ENCODE measurements at places on chromosomes 2 and 18.

GRCh38 chr2:100141906-100142305 lies 484 bp downstream of the AFF3 start:
- DNase-seq, result no peak

GRCh38 chr2:224180810-224181209 lies 141.7 kb upstream of the SERPINE2 start:
- no peak for DNase-seq

- DNase-seq, result peak; percentile 21
Measured at GRCh38 chr2:85516653-85517389, 22.1 kb upstream of the MAT2A start.

GRCh38 chr2:131535526-131535925 lies 7.8 kb downstream of the CCDC74A start:
- DNase-seq, result no peak

- DNase-seq, result no peak
Measured at GRCh38 chr2:20351555-20352229, 1.0 kb upstream of the PUM2 start.

- DNase-seq, result no peak
Measured at GRCh38 chr2:105660489-105660888, 84.2 kb upstream of the NCK2 start.

- DNase-seq, result no peak
Measured at GRCh38 chr2:211823886-211824479, 714.6 kb downstream of the ERBB4 start.

- DNase-seq, result no peak
Measured at GRCh38 chr2:31312898-31313297, 78.9 kb downstream of the EHD3 start.

DNA sequence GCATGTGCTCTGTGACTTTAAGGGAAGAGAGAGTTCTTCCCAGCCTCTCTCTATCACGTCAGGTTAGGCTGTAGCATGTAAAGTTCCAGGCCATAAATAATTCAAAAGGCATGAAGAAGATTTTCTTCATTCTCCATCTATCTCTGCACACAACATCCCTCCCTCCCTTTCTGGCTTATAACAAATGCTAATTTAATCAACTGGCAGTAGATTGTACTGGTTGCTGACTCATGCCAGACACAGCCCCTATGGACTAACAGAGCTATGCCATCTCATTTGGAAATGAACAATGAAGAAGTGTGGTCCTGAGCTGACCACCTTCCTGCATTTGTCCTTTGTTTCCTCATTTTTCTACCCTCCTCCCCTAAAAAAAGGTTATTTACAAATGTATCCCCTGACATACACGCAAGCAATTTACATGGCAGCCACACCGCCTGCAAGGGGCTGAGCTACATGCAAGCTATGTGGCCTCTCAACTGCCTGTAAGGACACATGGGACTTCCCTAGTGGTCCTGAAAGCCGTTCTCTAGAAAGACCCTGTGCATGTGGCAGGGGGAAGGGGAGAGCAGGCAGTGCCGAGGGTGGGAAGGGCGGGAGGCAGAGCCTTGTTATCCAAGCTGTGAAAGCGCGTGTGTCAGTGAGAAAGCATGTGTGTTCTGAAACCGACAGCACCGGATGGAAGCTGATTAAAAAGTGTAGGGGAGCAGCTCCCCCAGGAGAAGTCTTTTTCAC lies 90.9 kb upstream of the KLF7 start:
- DNase-seq, result peak; percentile 44

DNA sequence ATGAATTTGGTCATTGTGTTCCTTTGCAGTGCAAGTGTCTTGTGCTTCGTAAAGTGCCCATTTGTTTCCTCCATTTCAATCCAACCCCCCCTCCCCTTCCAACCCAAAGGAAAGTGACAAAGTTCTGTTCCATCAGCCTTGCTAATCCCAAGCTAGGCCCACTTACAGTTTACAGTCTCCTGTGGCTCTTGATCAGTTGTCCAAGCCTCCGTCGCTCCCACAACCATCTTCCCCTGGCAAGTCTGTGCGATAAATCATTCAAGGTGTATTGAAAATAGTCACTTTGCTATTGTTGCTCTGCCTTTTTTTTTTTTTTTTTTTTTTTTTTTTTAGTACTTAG lies 6.5 kb downstream of the POU3F3 start:
- DNase-seq, result no peak

GRCh38 chr2:152542337-152542994 lies 174.8 kb downstream of the PRPF40A start:
- no peak for DNase-seq

- DNase-seq, result no peak
Measured at GRCh38 chr2:181334158-181334826, 122.9 kb upstream of the ITGA4 start.

GRCh38 chr18:71079606-71080005 lies 790.8 kb downstream of the SOCS6 start:
- no peak for DNase-seq

- DNase-seq, result no peak
Measured at GRCh38 chr2:120779781-120780283, 44.2 kb downstream of the GLI2 start.

GRCh38 chr2:150267651-150268415 lies 219.6 kb downstream of the RND3 start:
- DNase-seq, result no peak

GRCh38 chr2:189047171-189047888 lies 73.2 kb downstream of the COL3A1 start:
- no peak for DNase-seq

- no peak for DNase-seq
Measured at GRCh38 chr2:221060376-221060775, 511.7 kb downstream of the EPHA4 start.

GRCh38 chr2:100437751-100438150 lies 20.3 kb upstream of the CHST10 start:
- DNase-seq, result no peak

DNA sequence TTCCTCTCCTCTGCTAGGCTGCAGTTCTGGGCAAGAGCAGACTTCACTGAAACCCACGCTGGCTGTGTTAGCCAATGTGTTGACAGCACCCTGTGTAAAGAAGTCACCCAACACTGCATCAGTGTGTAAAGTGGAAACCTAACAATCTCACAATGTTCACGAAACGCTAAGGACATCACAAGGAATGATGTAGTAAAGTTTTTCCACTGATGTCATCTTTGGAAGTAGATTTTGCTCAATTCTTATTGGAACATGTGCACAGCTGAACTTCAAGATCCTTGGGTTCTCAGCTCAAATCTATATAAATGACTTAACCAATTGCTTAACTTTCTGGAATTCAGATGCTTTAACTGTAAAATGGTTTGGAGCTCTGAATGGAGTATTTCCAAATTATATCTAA lies 1112.5 kb downstream of the TSN start:
- no peak for DNase-seq

GRCh38 chr2:240248721-240249422 lies 108.4 kb upstream of the OTOS start:
- DNase-seq, result no peak

DNA sequence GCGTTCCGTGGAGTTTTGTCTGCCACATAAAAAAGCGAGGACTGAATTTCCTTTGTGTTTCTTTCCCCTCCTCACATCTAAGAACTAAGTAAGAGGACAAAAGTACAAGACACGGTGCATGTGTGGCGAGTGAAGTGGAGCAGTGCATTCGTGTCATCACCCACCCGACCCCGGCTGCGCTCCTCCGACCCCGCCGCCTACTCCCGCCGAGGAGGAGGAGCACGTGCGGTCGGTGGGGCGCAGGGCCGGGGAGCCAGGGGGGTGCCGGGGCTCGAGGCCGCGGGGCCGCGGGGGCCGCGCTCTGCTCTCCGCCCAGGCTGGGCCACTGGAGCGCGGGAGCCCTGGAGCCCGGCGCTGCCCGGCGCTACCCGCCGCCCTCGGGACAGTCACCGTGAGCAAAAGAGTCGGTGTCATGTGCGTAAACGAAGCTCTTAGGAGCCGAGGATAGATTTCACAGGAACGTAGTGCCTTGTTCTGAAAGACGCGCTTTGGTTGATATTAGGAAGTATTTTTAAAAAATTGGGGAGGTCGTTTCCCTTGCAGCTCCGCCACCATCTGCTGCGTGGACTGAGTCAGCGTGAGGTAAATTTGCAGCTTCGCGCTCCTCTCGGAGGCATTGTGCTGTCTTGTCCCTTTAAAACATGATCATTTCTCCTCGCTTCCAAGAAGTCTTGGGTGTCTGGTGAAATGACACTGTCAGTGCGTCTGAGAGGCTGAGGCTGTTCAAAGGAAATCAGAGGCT lies 11.0 kb downstream of the TBR1 start:
- no peak for DNase-seq

GRCh38 chr2:121949271-121949670 lies 193.8 kb downstream of the TSN start:
- DNase-seq, result no peak

- DNase-seq, result no peak
Measured at GRCh38 chr2:240589850-240590525, 3.5 kb downstream of the CAPN10 start.

GRCh38 chr2:210503001-210503623 lies 26.6 kb upstream of the LANCL1 start:
- DNase-seq, result peak; percentile 51

DNA sequence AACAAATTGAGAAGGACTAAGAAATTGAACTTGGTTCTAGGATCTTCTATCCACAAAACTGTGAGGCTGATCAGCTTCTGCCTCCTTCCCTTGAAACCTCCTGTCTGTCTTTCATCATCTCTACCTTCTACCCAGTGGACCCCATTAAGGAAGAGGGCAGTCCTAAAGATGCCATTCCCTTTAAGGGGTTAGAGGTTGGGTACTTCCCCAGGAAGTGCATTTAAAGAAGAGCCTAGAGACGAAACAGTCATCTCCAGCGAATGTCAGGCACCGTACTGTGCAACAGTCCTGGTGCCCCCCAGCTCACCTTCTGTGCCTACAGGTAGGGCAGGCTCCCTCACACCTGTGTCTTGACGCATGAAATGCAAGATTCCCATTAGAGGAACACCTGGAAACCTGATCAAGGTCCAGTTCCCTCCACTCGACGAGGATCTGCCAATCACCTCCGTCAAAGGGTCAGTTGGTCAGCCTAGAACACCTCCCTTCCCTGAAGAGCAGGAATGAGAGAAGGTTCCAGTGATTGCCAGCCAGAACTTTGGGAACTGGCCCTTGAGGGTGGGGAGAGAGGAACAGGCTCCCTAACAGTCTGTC lies 20.9 kb downstream of the LOXHD1 start:
- no peak for DNase-seq

DNA sequence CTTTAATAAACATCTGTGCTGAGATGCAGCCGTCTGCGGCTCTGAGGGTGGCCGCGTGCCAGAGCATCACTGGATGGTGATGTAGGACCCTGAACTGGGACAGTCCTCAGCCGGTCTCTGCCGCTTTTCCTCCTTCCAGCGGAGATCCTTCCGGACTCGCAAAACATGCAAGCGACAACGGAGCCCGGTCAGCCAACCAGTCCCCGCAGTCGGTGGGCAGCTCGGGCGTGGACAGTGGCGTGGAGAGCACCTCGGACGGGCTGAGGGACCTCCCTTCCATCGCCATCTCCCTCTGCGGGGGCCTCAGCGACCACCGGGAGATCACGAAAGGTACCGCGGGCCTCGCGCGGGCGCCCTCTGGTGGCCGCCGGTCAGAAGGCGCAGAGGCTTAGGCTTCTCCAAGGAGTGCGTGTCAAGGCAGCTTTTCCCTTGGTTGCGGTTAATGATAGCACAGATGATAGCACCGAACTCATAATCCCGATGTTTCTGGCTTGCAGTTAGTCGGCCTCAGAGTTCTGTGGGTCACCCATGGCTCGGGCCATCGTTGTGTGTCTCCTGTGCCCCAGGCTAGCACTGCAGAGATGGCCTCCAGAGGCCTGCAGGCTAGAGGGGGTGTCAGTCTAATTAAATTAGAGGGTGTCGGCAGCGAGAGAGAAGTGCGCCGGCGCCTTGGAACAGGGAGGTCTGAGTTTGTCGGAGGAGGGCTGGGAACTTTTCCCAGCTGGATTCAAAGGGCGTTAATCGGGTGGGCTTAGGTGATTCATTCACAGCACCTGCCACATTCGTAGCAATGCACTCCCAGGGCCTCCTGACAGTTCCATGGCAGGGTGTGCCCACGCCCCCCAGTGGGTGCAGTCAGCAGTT lies 38.5 kb downstream of the LPIN1 start:
- peak; percentile 21 for DNase-seq

DNA sequence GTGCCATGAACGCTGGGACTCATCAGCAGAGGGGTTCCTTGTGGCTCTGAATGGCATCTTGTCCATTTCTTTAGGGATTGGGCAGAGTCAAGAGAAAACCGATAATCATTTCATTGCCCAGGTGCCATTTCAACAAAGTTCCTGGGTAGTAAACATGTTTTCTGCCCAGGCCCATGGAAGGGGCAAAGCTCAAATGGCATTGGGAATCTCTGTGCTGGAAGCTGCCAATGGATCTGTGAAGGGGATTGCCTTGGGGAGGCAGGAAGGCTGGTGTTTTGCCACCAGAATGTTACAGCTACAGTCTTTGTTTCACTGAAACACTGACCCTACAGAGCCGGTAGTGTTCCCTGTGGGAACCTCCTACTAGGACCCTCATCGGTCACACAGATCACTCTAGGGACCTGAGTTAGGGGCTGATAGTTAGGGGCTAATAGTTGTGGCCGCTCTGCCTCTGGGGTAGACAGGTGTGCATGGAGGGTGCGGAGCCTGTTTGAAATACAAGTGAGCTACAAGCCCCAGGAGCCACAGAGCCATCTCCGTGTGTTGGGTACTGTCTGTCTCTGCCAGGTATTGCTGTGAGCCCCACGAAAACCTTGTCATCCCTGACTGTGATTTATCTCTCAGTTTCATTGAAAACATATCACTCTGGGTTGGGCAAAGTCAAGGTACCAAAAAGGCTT lies 224.4 kb upstream of the COPS8 start:
- DNase-seq, result no peak

DNA sequence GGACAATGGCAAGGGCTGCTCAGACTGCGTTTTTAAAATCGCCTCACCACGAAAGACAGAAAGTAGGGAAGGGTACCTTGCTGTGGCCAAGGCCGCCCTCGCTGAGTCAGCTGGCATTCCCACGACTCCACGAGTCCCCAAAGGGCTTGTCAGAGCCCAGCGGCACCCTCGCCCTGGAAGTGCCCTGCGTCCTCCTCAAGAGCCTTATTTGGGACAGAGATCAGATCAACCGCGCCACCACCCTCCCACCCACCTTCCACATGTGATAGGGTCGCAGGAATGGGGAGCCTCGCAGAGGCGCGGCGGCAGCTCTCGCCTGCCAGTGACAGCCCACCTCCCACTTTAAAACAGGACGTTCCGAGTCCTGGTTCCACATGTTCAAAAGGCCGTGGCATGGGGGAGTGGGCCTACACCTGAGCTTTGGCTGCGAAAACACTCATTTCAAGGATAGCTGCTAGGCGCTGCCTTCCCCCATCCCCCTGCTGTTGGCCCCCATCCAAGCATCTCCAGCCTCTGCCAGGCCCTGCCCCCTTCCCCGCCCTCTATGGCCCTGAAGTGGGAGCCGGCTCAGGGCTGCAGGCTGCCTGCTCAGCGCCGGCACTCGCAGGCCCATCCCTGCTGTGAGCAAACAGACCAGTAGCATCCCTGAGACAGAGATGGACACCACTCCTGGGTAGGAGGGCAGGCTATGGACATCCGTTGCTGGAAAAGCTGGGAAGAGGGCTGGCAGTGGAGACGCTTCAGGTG lies 38.1 kb upstream of the ARHGEF4 start:
- peak; percentile 47 for DNase-seq

DNA sequence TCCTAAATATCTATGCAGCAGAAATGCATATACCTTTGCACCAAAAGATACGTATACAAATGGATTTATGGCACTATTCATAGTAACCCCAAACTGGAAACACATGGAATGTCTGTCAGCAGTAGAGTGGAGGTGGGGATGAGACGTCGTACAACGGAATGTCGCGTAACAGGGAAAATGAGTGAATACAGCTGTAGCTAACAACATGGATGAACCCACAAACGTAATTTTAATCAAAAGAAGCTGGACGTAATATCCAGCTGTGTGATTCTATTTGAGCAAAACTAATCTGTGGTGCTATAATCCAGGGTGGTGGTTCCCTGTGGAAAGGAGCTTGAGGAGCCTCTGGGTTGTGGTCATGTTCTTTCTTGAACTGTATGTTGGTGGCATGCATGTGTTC lies 89.9 kb downstream of the MTA3 start:
- DNase-seq, result no peak
